ENCODE measurements at places on chromosomes 16 and 17.

GRCh38 chr17:77503916-77504651, 363.3 kb downstream of the SEC14L1 start:
- DNase-seq, result no peak

GRCh38 chr17:19979917-19980770, 2.5 kb upstream of the AKAP10 start:
- no peak for DNase-seq

DNA sequence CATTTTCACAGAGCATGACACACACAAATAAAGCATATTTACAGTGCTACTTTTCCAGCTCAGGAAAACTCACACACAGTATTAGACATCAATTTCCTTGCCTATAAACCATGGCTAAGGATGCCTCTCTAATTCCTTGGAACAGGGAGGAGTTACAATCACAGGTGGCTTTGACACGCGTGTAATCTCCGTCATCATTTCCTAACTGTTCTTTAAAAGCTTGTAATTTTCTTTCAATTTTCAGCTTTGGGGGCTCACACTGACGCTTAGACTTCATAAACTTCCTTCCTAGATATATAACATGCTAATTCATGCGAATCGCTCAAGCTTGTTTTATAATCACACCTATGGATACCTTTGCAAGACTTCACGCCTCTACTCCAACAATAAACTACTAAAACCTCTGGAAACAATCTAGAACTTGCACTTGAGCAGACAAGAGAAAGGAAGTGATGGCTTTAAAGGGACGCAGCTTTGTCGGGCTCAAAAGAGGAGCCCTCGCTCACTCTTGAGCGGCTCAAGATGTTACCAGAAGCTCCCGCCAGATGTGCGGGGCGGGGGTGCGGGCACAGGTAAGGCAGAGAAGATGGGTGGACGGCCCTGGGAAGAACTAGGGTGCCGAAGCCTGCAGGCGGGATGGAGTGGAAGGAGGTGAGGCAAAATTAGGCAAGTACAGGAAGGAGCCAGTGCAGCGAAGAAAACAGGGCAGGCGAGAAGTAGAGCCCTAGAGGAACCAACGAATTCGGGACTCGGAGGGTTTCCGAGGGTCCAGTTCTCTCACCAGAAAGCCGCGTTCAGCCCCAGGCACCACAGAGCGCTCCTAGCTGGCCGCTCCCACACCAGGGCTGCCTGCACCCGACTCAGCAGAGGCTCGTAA, 631 bp downstream of the RETREG3 start:
- DNase-seq, result no peak

- no peak for DNase-seq
Observed at GRCh38 chr16:2205967-2206313, 686 bp downstream of the MLST8 start.

DNA sequence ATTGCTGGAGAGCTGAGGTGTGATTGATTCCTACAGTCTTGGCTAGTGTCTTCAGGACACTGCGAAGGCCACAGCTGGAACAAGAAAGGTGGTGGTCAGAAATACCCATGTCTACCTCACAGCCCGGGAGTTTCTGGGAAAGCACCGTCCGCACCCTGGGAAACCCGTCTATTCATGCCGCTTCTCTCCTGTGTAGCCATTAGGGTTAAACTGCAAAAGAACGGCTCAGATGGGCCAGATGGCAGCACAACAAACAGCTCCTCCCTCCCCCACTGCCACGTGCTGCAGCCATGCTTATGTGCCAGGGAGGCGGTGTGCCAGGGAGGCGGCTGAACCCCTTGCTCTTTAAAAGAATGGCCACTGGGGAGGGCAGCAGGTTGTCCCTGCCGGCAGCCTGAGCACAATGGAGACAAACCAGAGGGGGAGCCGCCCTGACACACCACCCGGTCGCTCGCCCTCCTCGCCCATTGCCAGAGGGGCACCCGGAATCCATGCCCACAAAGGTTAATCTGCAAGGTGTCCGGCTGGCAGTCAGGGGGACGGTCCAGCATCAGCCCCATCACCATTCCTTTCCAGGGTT, 65.2 kb downstream of the CYTH1 start:
- no peak for DNase-seq

DNA sequence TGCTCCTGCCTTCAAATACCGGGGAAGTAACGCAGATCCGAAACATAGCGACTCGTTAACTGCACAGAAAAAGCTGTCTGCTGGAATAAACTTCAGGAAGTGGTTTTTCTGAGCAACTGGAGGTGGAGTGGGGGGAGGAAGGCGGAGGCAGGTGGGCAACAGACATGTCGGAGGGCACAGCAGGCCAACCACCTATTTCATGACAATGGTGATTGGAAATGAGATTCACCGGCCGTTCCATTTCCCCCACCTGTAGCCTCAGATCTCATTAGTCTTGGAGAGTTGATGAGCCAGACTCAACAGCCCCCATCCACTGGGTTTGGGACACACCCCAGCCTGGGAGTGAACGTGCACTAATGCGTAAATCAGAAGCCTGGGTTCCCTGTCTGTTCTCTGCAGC, 7.7 kb upstream of the PECAM1 start:
- DNase-seq, result no peak

DNA sequence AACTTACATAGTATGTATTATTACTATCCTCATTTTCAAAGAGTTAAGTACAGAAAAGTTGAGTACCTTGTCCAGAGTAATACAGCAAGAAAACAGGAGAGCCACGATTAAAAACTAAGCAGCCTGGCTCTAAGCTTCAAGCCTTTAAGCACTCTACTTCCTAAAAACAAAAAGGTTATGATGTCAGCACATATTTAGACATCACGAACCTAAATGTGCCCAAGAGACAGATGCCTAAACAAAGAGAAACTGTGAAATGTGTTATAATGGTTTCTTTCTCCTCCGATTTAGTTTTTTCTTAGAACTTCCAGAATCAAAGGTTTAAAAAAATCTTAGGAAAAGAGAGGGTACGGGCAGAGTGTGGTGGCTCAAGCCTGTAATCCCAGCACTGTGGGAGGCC, 151.0 kb downstream of the VPS53 start:
- DNase-seq, result no peak

DNA sequence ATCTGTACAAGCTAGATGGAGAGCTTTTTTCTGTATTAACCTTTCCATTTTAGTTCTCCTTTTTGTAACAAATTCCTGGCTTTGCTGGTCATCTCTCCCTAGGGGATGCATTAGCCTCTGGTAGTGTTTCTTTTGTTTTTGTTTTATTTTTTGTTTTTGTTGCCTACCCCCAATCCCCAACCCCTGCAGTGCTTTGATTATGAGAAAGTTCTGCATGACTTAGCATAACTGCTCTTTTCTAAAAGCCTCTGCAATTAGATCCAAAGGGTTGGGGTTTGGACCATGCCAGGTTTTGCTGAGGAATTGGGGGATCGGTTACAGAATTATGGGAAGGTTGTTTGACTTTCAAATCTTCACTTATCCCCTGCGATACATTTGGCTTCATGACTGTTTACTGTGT, 98.2 kb downstream of the ADAMTS18 start:
- no peak for DNase-seq

DNA sequence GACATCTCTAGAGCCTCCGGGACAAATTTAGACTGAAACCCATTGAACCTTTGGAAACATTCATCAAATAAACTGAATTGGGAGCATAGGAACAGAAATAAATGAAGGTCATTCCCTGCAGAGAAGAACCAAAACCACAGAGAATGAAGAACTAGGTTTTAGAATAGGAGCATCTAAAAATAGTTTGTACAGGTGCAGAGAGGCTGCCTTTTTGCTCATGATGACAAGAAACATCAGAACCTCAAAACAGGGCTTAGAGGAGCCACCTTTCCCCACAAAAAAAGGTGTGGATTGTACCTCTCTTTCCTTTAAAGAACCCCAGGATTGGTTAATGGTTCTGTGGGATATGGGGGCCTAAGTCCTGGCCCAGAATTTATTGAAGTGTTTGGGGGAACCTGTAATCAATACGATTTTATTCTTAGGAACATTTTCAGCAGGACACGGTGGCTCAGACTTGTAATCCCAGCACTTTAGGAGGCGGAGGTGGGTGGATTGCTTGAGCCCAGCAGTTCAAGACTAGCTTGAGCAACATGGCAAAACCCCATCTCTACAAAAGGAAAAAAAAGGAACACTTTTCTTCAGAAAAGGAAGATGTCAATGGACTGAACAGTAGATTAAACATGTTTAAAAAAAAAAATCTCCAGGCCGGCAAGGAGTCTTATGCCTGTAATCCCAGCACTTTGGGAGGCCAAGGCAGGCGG, 37.7 kb upstream of the SLC47A1 start:
- DNase-seq, result no peak

DNA sequence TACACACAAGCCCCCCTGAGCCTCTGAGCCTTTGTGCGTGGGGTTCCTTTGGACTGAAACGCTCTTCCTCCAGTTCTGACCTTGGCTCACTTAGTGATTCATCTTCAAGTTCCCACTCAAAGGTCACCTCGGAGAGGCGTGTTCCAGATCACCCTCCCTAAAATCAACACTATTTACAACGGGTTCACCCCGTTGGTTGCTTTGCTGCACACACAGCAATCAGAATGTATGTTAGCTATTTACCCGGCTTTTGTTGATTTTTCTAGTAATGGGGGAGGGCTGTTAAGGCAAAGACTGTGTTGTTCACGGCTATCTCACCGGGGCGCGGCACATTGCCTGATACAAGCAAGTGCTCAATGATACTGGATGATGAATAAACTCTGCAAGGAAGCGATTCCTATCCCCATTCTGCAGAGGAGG, 977 bp downstream of the NAGPA start:
- DNase-seq, result no peak

- no peak for DNase-seq
Observed at GRCh38 chr17:2214047-2214928, 89.3 kb downstream of the SMG6 start.

DNA sequence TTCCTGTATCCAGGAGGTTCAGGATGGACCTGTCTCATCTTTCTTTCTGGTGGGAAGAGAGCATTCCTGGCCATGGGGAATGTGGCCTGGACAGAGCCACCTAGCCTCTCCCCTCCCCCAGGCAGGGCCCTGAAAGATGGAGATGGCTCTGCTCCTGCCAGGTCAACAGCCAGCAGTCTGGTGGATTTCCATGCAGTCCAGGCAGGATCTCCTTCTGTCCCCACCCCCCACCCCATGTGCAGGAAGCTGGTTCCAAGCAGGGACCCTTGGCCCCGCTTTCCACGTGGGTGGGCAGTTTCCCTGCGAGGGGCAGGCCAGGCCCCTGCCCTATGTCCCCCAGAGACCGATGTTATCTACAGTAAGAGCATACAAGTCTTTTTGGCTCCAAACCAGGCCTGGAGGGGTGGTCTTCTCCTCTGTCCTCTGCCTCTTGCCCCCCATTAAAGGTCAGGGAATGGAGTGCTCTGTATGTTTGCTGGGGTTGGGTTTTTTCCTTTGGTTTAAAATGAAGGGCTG, 240.5 kb downstream of the SEC14L1 start:
- DNase-seq, result no peak

GRCh38 chr17:78488867-78489634, 88.1 kb downstream of the DNAH17 start:
- DNase-seq, result no peak

DNA sequence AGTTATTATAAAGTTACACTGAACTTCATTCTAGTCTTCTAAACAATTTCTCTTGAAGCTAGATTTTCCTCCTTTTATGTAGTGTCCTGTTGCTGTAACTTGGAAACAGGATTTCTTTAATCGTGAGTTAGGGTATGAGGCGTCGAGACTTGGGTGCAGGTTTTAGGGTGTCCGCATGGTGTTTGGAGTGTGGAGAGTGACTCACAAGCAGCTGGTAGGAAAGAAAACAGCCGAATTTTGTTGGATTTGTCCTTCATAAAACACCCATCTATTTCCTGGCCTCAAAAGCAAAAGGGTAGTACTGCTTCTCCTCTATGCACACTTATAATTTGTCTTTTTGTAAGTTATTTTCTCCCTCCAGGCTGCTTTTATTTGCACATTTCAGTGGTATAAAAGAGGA, 1.6 kb downstream of the RPTOR start:
- no peak for DNase-seq

GRCh38 chr16:31086629-31086906, 2.2 kb downstream of the PRSS53 start:
- no peak for DNase-seq

- DNase-seq, result no peak
Observed at GRCh38 chr16:7605812-7606211, 273.2 kb downstream of the RBFOX1 start.

DNA sequence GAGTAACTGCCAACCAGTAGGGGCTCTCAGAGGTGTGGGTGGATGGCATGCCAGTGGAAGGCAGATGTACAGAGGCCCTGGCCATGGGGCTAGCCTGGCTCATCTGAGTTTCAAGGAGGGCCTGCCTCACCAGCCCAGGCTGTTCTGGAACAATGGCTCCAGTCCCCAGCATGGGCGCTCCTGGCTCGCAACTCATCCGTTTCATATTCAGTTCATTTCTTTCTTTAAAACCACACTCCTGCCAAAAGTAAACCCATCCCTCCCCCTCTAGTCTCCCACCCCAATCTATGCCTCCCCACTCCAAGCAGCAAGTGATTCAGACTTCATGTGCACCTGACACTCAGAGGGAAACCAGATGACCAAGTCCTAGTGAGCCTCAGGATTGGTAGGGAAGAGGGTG, 2.4 kb downstream of the CCL13 start:
- DNase-seq, result no peak

- DNase-seq, result no peak
Observed at GRCh38 chr16:70649300-70649699, 2.9 kb downstream of the IL34 start.

DNA sequence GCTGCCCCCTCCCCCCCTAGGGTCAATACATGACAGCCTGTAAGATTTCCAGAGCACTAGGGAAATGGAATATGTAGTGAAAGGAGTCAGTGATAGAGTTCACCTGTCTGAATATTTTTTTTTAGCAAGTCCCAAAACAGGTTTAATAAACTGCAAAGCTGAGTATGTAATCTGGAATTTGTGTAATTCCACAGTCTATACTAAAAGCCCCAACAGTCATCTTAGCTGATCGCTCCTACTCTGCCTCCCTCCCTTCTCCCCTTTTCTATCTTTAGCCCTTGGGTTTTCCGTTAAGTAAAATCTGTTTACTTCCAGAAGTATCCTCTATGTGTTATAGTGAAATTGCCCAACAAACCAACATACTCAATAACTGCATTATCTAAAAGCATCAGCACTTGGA, 3.5 kb downstream of the CDH13 start:
- DNase-seq, result no peak

GRCh38 chr17:53273126-53273525, 549.6 kb upstream of the KIF2B start:
- DNase-seq, result no peak
